ENCODE measurements at places on chromosomes 6 and 20. TPM values are rescaled to one million over a fixed set of nuclear protein-coding genes. Genes with fewer than 3 reads are reported as not detected.

The CDSN gene
- not detected for total RNA-seq

The TENT5A gene
- 64.1 TPM for total RNA-seq

The CTCFL gene
- under 0.01 TPM for total RNA-seq

The MAPK13 gene
- 21.9 TPM for total RNA-seq

The NRSN1 gene
- total RNA-seq, result not detected

The BNIP5 gene
- total RNA-seq, result not detected

The MRAP2 gene
- not detected for total RNA-seq

The GHRH gene
- total RNA-seq, result not detected

The HLA-DRA gene
- 0.72 TPM for total RNA-seq

The PLN gene
- not detected for total RNA-seq

The HAO1 gene
- total RNA-seq, result not detected

The SLC35B2 gene
- 116 TPM for total RNA-seq

The PHACTR3 gene
- under 0.01 TPM for total RNA-seq

The FAM83D gene
- total RNA-seq, result 37.2 TPM

The NKX2-2 gene
- not detected for total RNA-seq

The PRICKLE4 gene
- 0.86 TPM for total RNA-seq

The WFDC10B gene
- total RNA-seq, result not detected

The BTN1A1 gene
- not detected for total RNA-seq

The LIN28B gene
- 34.4 TPM for total RNA-seq

The ARFGEF3 gene
- 0.22 TPM for total RNA-seq

The SLC44A4 gene
- not detected for total RNA-seq

The DACT2 gene
- 0.88 TPM for total RNA-seq

The PPP2R5D gene
- total RNA-seq, result 34.4 TPM

The MUCL3 gene
- total RNA-seq, result not detected

The POLR3F gene
- 16.5 TPM for total RNA-seq

The RHAG gene
- not detected for total RNA-seq

The HLA-DRB1 gene
- total RNA-seq, result 0.14 TPM

The HSPA1L gene
- 0.88 TPM for total RNA-seq

The EPPIN gene
- not detected for total RNA-seq

The ADGRF5 gene
- 0.22 TPM for total RNA-seq

The HCK gene
- not detected for total RNA-seq

The SOBP gene
- total RNA-seq, result 1.9 TPM

The FBXO30 gene
- 9.4 TPM for total RNA-seq

The NR2E1 gene
- total RNA-seq, result not detected

The LPA gene
- total RNA-seq, result not detected

The RTF2 gene
- total RNA-seq, result 62.6 TPM

The INSM1 gene
- total RNA-seq, result not detected

The BTNL2 gene
- total RNA-seq, result not detected

Data from placental pericyte (primary cell).